ENCODE measurements at places on chromosomes 5 and 9.

DNA sequence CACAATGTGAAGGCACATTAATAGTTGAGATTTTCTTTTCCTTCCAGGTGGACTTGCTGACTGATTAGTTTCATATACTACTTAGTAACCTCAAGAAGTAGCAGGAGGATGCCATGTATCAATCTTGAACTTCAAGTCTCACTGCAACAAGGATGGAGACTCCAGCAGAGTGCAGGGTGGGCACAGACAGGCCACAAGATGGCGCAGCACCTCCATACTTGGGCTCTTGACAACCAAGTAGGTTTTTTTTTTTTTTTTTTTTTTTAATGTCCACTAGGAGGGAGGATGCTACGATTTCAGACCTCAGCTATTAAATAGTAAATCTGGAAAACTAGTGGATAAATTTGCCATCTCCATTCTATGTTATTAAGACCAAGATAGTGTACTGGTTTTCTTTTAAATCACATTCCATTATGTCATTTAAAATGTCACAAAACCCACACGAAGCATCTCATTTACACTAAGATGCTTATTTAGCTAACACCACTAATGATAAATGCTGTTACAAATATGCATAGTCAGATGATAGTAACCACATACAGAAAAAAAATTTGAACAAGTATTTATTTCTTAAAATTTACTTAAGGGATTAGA is 58.6 kb downstream of the IL6ST start:
- DNase-seq = peak; percentile 66

DNA sequence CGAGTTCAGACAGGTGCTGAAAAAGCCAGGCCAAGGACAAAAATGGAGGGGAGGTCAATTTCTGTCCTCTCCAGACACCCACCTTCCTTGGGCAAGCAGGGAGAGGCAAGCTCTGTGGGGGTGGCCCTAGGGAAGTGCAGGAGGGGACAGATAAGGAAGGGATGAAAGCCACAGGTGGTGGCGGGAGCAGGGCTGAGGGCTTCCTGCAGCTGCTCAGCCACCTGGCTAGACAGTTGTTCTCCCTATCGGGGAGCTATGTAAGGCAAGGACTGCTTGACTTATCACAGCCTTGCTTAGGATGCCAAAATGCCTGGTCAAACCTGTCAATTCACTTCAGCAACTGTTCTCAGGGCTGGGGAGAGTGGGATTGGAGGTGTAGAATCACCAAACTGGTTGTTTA is 266.1 kb downstream of the ZSWIM6 start:
- no peak for DNase-seq

GRCh38 chr5:168529374-168530234 is 499 bp downstream of the FBLL1 start:
- DNase-seq = no peak

GRCh38 chr9:29806937-29807618 is 2233.8 kb upstream of the C9orf72 start:
- no peak for DNase-seq

DNA sequence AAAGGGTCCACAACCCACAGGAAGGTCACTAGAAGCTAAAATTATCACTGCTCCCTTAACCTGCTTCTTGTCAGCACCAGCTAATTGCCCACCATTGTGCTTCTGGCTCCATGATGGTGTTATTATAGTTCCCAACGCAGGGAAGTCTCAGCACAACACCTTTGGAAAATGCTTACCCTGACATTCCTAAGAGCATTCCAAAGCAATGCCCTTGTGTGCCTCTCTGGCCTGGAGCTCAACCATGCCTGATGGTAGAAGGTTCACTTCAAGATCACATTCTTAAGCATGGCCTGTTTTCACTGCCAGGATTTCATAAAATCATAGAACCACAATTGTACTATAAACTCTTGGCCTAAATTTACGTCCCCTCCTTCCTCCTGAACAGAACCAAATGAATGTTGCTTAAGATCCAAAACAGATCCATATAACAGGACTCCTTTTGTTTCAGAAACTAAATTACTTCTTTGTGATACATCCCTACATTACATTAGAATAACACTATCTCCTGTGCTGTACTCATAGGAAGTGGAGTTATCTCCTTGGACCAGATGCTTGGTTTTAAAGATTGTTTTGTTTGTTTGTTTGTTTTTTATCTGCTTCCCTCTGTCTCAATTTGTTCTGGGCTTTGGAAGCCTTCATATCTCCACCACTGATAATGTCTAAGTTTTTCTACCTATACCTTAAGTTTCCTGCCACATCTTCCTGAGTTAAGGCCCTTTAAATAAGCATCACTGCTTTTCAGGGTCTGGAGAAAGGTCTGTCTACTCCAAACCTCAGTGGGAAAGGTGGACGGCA is 32.1 kb downstream of the ARL15 start:
- no peak for DNase-seq

- no peak for DNase-seq
These were observed 111.5 kb upstream of the CDH12 start for GRCh38 chr5:22964632-22965031.

GRCh38 chr9:102514541-102514940 is 480.6 kb upstream of the CYLC2 start:
- no peak for DNase-seq

GRCh38 chr9:94554439-94555331 is at the start of gene PCAT7:
PCAT7 (plus strand) TSS chr9:94555083.
- peak; percentile 15 for DNase-seq

GRCh38 chr5:1169211-1170115 is 31.9 kb upstream of the SLC6A19 start:
- DNase-seq = no peak

DNA sequence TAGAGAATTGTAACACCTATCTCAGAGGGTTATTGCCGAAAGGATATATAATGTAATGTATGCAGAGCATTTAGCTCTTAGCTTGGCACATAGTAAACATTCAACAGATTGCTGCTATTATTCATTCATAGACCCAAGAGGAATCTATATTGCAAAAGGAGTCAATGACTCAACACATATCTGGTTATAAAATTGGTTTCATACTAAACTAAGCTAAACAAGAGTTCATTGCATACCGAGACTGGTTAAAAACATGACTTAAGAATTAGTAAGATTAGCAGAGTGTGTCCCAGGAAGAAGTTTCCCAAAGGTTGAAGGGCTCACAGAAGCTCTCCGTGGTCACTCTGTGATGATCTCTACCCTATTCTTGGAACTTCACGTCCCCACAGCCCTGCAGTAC is 339.6 kb upstream of the CCNH start:
- no peak for DNase-seq

DNA sequence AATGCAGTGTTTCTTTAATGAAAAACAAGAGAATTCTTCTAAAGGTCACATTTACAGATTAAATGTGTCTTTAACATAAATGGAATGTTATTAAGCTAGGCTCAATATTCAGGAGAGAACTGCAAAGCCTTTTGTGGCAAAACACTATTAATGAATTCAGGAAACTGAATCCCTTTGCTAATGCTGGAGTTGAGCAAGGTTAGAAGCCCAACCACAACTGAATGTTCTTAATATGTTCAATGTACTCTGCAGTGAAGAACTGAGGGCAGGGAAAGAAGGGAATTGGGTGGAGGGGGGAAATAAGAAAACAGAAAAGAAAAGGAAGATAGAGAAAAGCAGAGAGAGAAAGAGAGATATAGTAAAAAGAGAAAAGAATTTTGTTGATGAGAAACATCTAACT is 276.7 kb upstream of the TMEM161B start:
- DNase-seq = no peak

- DNase-seq = no peak
These were observed 164.9 kb upstream of the IRX1 start for GRCh38 chr5:3430691-3431090.

- no peak for DNase-seq
These were observed 102.6 kb downstream of the PDZD2 start for GRCh38 chr5:31741496-31741895.

- no peak for DNase-seq
These were observed 253.7 kb downstream of the NR3C1 start for GRCh38 chr5:143149759-143150158.

- no peak for DNase-seq
These were observed 58.1 kb downstream of the NNT start for GRCh38 chr5:43661102-43661501.

GRCh38 chr9:101434998-101435397 is 576 bp downstream of the ALDOB start:
- no peak for DNase-seq

DNA sequence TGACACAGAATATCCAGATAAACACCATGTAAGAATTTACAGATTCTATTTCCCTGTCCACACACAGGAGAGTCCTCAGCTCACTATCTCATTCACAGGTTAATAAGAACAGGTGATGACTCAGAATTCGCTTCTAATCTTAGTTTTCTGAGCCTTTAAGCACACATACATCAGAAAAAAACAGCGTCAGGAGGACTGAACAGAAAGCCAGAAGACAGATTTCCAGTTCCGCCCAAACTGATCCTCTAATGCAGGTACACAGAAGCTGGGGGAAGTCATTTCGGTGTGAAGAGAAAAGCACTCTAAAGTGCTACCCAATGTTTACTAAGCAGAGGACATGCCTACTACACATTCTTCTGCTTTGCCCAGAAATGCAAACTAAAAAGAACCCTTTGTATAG is 1.6 kb downstream of the CEMIP2 start:
- no peak for DNase-seq

GRCh38 chr5:126363658-126364057 is 59.6 kb upstream of the GRAMD2B start:
- no peak for DNase-seq

DNA sequence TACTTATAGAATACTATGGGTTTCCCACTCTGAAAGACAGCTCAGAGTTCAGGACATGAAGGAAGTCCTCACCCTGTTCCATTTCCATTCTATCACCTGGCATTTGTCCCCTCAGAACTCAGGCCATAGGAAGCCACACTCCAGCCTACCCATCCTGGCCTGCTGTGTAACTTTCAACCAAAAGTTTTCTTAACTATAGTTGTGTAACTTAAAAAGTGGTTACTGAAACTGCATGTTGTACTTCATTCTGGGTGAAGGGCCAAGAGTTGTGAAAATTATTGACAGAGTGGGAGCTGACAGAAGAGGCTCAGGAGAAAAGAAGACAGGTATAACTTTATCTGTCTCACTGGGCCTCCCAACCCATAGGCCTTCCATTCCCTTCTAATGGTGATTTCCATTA is 212.5 kb downstream of the RAB3C start:
- no peak for DNase-seq

All from stimulated activated CD4-positive, alpha-beta T cell treated with anti-CD3 and anti-CD28 coated beads, Interleukin-15, amount 100 ng/mL, for 48 hours (primary cell).